AG08396 (cell line): ENCODE measurements at places on chromosomes 16 and 17.

- DNase-seq, result no peak
These were observed 321.8 kb downstream of the HS3ST3B1 start for GRCh38 chr17:14622615-14623101.

- DNase-seq, result no peak
These were observed 252.3 kb downstream of the C16orf95 start for GRCh38 chr16:87064731-87065445.

GRCh38 chr16:48335961-48336360 is 49.3 kb downstream of the SIAH1 start:
- DNase-seq, result peak; percentile 42

GRCh38 chr17:47363171-47363570 is 39.4 kb downstream of the EFCAB13 start:
- no peak for DNase-seq

DNA sequence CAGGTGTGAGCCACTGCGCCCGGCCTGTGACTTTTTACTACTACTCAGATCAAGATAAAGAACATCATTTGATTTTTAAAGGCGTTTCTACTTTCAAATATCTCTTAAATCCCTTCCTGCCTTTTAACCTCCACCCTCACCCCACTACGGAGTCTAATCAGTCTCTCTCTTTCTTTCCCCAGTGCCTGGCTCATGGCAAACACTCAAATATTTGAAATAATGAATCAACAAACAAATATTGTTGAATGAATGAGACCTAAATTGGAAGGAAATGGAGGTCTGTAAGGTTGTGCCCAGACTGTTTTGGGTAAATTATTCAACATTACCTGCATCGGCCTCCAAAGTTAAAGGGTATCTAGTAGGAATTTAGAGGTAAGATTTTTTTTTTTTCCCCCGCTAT is 14.7 kb downstream of the COPZ2 start:
- no peak for DNase-seq

DNA sequence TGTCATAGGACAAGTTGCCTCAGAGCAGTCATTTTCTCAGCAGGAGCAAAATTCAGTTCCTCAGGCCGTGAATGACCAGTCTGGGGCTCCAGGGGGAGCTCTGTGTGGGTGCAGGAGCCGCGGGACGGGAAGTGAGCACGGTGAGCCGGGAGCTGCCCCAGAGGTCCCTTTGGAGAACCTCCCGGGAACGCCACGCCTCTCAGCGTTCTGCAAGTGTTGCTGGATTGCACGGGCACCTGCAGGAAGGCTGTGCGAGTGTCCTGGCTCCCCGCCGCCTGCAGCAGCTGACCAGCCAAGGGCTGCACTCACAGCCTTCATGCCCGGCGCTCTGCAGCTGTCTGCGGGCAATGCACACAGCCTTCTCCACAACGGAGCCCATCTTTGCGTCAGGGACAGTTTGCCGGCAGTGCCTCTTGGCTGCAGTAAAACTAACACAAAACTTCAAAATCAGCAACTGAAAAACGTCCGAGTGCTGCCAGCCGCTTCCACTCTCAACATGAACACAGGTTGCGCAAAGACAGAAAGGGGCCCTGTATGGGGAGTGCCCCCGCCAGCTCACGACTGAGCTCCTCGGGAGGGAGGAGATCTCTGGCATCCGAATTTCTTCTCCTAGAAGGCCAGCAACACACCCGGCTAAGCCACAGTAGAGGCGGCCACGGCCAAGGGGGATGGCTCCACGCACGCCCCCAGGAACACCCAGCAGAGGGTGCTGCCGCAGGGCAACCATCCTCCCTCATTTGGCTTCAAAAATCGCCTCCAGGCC is 16.0 kb downstream of the NDUFAF8 start:
- DNase-seq, result peak; percentile 87

DNA sequence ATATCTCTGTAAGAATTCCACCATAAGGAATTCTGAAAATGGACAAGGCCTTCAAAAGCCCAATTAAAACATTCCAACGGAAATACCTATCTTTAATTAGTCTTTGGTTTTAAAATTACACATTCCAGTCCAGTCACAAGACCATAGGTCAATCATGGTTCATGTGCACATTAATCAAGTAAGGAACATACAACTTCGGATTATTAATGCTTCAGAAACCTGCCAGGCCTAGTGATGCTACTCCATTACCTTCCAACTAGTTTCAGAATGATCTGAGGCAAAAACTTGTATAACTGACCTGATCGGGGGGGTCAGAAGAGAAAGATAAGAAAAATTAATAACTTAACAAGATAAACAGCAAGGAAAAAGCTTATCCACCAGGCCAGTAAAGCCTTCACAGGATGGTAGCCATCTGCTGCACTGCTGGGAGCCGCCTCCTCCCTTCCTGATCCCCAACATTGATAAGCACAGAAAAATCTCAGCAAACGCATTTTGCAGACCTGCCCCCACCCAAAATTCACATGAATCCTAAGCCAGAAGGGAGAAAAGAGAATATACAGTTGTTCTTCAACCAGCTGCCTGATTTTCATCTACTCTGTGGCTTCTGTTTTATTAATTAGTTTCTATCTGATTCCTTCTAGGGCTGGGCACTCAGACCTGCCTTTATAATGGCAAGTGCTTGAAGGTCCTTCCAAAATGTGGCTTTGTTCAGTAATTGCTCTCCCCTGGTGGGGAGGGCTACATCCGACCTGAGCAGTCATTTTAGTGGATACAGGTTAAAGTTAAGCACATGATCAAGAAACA is 6.0 kb downstream of the SDR42E1 start:
- DNase-seq, result no peak

DNA sequence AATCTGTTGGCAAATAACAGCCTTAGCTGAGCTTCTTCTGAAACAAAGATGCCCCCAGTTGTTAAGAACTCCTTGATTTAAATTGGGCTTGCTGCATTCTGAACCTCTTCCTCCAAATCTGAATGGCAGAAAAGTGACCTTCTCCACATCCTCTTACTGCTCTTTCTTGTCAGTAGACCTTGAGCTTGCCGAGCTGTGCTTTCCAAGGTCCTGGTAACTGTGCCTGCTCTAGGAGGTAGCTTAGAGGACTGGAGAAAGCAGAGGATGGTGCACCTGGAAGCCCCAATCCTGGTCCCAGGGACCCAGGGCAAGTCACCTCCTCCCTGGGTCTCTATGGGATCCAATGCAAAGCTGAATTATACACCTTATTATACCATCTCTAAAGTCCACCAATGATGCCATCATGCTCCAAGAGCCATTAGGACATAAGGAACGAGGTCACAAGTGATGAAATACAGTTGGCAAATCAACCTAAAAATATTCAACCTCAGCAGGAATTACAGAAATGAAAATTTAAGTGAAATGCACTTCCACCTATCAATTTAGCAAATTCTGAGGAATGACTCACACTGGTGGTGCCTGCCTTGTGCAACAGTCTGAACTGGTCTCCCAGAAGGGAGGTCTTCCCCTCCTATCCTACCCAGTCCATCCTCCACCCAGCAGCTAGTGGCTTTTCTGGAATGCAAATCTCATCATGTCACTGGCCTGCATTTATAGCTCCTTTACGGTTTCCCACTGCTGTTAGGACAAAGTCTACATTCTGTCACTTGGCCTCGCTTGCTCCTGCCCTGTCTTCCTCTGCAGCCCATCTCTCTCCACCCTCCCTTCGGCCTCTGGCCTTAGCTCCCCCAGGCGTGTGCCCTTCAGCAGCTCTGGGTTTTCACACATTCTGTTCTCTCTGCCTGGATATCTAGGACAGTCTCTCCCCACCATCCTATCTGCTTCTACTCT is 36.6 kb downstream of the TOM1L2 start:
- peak; percentile 86 for DNase-seq

DNA sequence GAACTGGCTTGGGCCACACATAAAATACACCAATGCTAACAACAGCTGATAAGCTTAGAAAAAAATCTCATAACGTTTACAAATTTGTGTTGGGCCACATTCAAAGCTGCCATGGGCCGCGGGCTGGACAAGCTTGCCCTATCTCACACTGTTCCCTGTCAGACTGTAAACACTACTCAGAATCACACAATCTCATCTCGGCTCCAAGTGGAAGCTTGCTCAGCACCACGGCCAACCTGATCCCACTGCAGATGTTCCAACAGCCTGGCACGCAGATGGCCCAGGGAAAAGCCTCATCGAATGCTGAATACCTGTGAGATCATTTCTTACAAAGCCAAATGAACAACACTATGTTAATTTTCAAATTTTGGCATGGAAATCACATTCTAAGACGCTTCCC is 125.8 kb downstream of the ANKRD11 start:
- no peak for DNase-seq

GRCh38 chr16:69476920-69477443 is 52.6 kb downstream of the CYB5B start:
- peak; percentile 58 for DNase-seq

DNA sequence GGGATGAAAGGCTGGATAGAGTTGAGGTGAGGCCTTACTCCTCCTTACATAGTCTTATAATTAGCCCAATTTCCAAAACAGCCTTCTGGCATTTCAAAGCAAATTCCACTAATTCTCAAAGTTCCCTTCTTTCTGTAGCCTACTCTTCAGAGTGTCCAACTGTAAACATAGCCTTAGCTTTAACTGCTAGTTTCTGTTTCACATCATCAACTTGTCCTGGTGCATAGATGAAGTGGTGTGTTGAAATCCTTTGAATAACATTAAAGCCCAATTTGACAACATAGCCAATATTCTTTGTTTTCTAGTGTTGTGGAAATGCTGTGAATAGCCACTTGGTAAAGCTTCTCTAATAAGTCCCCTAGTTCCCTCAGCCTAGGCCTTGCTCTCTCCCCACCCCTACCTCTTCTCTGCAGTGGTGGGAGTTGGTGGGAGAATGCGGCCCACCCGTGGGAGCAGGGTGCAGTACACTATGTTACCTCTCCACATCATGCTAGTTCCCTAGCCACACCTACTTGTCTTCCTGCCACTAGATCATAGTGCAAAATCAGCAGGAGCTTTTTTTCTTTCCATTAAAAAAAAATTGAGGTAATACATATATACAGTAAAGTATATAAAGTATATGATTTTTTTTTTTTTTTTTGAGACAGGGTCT is 127.0 kb upstream of the HAS3 start:
- DNase-seq, result no peak
